NCI-H187 (cell line): ENCODE measurements at places on chromosomes 4 and X.

DNA sequence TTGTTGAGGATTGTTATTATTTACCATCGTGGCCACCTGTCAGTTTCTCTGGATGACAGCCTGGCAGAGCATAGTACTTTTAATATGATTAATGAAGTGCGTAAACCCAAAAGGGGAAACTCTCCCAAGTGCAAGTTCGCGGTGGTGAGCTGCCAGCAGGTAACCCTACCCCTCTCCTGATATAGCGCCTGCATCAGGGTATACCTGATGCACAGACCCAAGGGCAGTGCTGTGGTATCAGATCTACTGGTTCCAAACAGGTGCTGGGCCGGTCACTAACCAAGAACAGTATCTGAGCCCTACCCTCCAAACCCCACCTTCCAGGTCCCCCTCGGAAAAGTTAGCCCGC is 1.6 kb downstream of the RNF150 start:
- no peak for DNase-seq

DNA sequence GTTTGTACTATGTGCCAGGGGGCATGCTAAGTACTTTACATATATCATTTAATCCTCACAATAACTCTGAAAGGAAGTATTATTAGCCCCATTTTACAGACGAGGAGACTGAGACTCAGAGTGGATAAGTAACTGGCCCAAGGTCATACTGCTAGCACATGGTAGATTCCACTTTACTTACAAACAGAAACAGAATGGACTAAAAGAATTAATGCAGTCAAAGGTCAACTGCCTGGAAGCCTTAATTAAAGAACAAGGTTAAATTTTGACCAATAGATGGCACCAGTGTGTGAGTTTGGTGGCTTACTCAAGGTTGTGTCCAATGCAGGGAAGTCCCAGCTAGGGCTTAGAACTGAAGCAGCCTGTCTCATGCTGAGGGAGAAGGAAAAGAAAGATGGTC is 4.7 kb downstream of the RIPPLY1 start:
- no peak for DNase-seq

DNA sequence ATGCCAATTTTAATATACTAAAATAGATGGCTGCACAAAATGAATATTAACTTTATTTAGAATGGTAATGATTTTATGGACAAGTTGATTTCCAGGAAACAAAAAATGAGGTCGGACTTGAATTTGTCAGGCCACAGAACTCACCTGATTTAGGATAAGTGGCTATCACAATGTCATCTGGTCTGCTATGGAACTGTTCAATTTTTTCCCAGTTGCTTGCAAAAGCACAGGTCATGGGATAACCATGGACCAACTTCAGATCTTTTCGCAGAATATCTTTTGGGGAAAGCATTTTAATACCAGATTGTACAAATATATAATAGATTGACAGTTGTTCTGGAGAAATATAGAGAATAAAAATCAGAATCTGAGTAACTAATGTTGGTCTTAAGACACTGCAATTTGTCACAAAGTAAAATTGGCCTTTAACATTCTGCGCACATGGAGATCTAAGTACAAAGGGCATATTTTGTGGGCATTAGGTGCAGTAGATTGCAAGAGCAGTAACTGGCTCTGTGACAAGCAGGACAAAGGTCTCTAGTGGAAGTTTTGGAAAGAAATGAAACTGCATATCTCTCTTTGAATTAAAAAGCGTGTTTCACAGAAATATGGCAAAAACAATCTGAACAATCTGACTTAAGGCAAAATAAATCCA is 5.4 kb downstream of the SULT1B1 start:
- DNase-seq, result no peak

DNA sequence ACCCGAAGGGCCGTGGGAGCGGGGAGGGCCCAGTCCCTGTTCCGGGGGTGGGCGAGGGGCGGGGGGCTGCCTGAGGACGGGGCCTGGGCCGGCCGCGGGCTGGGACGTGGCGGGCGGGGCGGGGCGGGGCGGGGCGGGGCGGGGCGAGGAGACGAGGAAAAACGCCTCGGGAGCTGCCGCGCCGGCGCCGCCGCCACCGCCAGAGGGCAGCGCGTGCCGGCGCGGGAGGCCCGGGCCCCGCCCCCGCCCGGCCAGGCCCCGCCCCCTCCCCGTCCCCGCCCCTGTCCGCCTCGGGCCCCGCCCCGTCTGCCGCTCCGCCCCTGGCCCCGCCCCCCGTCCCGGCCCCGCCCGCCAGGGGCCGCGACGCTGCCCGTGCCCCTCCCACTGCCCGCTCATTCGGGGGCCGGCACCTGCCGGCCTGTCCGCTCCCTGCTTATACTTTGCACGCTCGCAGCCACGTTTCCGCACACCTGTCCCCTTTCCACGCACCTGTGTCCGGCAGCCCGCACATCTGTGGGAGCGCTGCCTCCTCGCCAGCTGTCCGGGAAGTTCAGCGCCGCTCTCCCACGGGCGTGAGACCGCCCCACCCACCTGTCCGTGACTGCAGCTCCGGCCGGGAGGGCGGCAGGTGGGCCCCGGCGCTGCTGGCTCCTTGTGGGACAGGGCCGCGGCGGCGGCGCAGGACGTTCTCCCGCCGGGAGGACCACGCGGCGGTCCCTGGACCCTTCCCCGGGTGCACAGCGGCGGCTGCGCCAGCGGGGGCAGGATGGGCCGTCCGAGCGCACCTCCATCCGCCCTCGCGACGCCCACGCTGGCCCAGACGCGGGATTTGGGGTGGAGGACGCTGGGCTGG is 1.7 kb upstream of the FGFRL1 start:
- no peak for DNase-seq

GRCh38 chr4:153260553-153261300 is 56.5 kb downstream of the TRIM2 start:
- no peak for DNase-seq

DNA sequence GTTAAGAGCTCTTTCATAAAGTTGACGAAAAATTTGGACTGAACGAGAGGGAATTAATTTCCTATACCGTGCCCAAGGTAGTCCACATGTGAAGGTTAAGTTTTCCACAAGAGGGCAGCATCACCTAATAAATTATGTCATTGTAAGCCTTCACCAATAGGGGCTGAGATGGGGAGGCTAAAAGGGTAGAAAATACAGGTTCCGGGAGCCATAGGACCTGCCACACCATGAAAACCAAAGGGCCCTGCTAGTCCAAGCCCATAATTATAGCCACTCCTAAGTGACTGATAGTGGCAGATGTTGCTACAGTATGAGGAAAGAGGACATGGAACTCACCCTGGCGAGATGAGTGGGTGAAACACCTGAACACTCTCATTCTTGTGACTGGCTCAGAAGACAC is 122.2 kb downstream of the SHROOM4 start:
- no peak for DNase-seq

- no peak for DNase-seq
Observed at GRCh38 chrX:39895218-39896110, 202.3 kb downstream of the BCOR start.

DNA sequence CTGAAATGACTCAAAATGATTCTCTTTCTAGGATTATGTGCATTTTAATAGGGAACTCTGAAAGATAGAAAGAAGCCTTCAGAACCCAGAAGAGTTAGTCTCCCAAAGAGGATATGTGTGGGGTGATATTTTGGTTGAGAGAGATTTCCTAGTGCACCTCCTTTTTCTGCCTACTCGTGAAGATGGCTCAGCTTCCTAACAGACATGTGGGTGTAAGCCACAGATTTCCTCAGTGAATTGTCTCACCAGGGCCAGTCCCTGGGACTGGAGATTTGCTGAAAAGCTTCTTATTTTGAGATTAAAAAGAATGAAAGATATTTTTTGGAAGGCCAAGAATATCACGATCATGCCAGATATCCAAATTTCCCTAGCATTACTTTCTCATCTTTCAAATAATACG is 42.8 kb downstream of the MAGEB17 start:
- no peak for DNase-seq

DNA sequence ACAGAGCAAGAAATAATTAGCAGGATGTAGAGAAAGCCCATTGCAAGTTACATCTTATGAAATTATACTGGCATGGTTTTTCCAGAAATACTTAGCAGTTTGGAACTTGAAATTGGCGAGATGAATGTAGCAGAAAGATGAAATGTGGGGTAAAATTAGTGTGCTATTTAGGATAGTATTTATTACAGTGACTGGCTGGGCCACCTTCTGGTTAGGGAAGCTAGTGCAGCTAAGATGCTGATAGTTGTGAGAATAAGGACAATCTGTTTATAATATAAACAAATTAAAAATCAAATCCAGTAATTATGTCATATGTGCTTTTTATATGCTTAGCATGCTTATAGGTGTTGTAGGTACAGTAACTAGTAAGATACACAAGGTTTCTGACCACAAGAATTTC is 74.8 kb downstream of the IL15 start:
- DNase-seq, result no peak

DNA sequence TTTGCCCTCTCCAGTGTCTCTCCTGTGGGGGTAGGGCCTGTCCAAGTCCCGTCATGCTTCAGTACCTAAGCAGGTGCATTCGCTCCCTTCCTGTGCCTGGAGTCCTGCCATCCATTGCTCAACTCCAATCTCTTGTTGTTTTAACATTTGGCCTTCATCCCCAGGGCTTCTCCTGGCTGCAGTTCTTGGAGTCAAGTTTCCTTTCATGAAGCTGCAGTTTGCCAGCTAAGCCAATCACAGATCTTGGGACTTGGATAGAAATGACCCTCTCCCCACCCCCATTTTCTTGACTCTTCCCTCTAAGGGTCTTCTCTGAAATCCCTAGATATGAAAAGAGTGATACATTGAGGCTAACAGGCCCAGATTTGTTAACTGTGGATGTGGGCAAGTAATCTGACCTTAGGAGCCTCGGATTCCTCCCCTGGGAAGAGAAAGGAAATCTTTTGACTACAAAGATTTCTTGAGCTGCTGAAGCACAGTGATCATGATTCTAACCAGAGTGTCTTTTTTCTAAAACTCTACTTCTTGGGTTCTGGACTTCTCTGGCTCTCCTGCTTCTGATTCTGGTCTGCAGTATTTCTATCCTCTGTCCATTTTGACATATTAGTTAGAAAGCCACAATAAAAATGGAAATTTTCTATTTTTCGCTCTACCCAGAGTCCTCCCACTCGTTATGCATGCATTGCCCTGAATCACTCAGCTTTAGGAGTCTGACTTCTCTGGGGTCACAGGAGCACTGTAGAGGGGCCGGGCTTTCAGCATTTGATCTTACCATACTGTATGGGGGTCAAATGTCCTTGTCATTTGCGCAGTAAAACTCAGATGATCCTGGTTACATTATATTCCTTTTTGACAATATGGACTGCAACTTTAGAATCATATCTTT is 61.0 kb downstream of the CHRNA9 start:
- DNase-seq, result peak; percentile 89

DNA sequence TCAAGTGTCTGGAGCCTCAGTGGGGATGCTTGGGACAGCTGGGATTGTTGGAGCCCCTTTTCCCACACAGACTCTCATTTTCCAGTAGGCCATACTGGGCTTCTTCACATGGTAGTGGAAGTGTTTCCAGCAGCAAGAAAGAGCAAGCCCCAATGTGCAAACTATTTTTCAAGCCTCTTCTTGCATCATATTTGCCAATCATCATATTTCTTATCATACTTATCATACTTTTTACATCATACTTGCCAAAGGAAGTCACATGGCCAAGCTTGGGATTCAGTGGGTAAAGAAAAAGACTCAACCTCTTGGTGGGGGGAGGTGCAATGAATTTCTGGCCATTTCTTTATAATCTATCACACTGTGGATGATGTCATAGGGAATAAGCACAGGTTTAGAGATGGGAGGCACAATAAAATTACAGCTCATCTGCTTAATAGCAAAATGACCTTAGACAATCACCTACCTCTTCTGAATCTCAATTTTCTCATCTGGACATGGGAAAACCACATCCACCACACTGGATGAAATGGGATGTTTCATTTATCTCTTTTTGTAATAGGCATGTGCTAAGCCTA is 174.2 kb downstream of the MID1IP1 start:
- no peak for DNase-seq

GRCh38 chr4:107449611-107450369 is 270.2 kb downstream of the PAPSS1 start:
- DNase-seq, result no peak

DNA sequence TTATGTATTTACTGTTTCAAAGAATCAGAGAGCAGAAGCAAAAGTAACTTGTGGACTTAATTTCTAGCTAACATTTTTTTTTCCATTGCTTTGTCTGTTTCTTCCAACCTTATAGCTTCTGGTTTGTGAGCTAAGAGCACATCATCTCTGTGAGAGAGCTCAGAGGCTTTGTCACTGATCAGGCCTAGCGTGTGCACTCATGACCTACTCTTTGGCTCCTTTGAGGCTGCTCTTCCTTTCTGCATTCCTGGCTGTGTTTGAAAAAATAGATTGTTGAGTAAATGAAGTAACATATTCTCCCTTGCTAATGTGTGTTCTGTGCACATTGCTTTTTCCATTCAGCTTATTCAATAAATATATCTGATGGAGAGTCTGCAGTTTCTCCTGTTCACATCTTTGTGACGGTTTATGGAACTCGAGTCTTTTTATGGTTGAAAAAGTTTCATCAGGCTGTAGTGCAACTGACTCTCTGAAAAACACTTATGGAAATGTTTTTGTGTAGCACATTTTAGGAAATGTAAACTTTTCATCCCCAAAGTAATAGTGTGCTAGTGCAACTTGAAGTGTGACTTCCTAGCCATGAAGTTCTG is 133.0 kb downstream of the RAPGEF2 start:
- DNase-seq, result no peak
